EH (cell line): ENCODE measurements at places on chromosomes 2 and 18.

DNA sequence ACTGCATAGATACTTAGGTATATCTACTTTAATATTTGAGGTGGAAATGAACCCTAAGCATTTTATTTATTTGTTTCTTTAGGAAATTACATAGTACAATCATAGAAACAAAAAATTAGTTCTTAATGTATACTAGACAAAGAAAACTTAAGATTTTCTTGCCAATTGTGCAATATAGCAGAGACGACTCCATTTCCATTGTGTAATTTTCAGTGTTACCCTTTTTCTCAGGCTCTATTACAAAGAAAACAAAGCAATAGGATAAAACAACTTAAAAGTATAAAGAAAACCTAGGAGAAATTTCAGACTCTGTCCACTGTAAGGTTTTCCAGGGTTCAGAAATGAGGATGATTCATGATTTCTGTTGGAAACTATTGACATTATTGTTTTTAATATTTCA lies 89.0 kb upstream of the SERTAD2 start:
- DNase-seq = no peak

GRCh38 chr2:208025814-208026184 lies 472 bp upstream of the PLEKHM3 start:
- no peak for DNase-seq

DNA sequence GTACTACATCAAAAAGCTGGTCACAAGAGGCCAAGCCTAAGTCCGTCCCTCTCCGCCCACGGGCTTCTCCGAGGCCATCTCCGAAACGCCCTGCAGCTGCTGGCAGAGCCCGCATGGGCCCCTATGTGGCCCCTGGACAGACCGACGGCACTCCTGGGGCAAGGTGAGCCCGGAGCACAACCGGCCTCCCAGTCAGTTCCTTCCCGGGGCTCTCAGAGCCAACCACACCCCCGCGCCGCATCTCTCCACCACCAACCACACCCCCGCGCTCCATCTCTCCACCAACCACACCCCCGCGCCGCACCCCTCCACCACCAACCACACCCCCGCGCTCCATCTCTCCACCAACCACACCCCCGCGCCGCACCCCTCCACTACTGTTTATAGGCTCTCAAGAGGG lies 93.5 kb downstream of the ZNF516 start:
- no peak for DNase-seq

GRCh38 chr2:203656522-203657287 lies 49.7 kb upstream of the CD28 start:
- DNase-seq = peak; percentile 27

- DNase-seq = peak; percentile 89
These were observed 52.0 kb downstream of the FBXO36 start for GRCh38 chr2:229974266-229974665.
